ENCODE measurements at places on chromosomes 6 and 20. TPM values are rescaled to one million over a fixed set of nuclear protein-coding genes. Genes with fewer than 3 reads are reported as not detected.

The PSORS1C2 gene
- not detected for total RNA-seq

The PDYN gene
- not detected for total RNA-seq

The ANGPT4 gene
- not detected for total RNA-seq

The ERVFRD-1 gene
- total RNA-seq: not detected

The CAP2 gene
- total RNA-seq: 0.48 TPM
